ENCODE measurements at places on chromosomes 11 and 22.
A peak's percentile ranks its signal among the peaks of the same experiment; 100 is the strongest.

GRCh38 chr11:64969209-64969608 is 2.7 kb downstream of the MAJIN start:
- no peak for DNase-seq

GRCh38 chr22:27718186-27719035 is 83.1 kb downstream of the MN1 start:
- DNase-seq = no peak

- peak; percentile 89 for DNase-seq
These were observed 25.0 kb upstream of the TMPRSS5 start for GRCh38 chr11:113730887-113731726.

- DNase-seq = no peak
These were observed 4.7 kb downstream of the HYOU1 start for GRCh38 chr11:119052163-119052814.

- DNase-seq = no peak
These were observed 14.1 kb downstream of the AASDHPPT start for GRCh38 chr11:106091480-106092123.

DNA sequence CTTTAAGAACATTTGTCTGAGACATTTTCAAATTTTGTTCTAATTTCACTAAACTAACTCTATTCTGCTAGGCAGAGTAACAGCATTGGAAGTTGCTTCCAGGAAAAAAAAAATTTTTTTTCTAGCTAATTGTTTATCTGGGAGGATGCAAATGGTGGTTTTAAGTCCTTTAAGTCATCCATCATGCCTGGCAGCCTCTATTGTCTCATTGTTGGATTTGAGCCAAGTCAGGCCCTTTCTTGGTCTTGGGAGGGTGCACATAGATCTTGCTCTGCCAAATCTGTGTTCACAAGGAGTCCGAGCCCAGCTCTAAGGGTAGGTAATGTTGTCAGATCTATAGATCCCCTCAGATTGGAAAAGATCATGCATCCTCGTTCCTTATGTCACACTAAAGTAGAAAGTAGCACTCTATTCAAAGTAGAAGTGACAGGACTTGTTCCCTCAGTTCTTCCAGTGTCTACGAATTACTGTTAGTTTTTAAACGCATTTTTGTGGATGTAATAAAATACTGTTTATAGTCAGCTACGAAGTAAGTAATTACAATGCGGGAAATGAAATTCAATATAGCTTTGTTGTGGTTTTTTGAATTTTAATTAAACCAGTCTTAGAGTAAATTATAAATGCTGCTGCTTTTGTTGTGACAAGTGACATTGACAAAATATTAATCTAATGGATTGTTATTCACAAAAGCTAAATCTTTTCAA is 166.0 kb upstream of the RASSF10 start:
- peak; percentile 71 for DNase-seq

GRCh38 chr11:20671856-20672546 is 2.6 kb downstream of the NELL1 start:
- peak; percentile 55 for DNase-seq

- no peak for DNase-seq
These were observed 20.2 kb upstream of the CCND1 start for GRCh38 chr11:69620683-69621290.

DNA sequence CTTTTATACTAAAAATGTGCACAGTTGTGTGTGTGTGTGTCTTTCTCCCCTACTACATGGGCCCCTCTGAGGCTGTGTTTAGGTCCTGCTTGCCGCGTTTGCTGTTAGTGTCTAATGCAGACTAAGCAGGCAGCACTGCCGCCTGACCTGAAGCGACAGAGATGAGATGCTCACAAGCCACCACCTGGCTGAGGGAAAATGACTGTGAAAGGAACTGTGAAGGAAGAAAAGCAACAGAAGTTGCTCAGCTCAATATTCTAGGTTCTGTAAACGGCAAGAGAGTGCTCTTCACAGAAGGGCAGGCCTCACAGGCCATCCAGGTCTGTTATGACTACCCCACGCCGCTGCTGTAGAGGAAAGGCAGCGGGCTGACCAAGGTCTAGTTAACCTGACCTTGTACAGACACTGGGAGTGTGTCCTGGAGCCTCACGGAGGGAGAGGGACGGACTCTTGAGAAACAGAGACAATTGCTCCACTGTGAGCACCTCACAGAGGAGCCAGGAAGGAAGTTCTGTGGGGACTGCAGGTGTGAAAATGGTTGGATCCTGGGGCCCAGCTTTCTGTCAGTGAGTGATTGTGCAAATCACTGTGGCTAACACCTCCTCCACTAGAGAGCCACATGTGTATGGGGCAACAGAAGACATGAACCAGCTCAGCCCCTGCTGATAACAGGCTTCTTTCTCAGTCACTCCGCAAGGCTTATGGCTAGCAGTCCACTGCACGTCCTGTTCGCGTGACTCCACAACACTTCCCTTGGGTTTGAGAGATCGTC is 31.3 kb upstream of the YPEL1 start:
- DNase-seq = no peak

GRCh38 chr22:46580940-46581537 is 39.1 kb upstream of the GRAMD4 start:
- DNase-seq = no peak

DNA sequence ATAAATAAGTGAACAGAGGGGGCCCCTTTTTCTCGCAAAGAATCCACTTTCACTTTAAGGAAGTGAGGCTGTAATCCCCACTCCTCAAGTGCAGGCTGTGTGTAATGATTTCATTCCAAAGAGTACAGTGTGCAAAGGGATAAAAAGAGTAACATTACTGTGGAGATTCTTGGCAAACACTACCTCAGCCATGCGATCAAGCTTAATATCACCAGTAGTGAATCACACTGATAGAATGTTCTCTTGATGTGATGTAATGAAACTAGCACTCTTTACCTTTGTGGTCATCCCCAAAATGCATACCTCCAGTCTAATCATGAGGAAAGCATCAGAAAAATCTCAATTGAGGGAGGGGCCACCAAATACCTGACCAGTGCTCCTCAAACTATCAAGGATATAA is 246.1 kb upstream of the CHORDC1 start:
- DNase-seq = no peak

GRCh38 chr11:76795290-76795935 is 12.3 kb downstream of the TSKU start:
- DNase-seq = no peak

DNA sequence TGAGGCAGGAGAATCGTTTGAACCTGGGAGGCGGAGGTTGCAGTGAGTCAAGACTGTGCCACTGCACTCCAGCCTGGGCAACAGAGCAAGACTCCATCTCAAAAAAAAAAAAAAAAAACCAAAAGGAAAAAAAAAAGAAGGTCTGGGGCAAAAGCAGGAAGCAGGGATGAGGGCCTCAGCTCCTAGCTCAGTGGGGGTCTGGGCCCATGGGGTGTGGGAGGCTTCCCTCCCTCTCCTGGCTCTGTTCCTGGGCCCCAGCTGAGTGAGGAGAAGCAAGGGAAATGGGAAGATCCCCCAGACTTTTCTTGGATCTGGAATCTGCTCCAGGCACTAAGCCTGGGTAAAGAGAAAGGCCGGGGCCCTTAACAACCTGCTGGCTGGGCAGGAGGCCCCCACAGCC is 8.9 kb downstream of the CHRM1 start:
- DNase-seq = no peak

GRCh38 chr11:3037040-3037944 is 19.9 kb downstream of the CARS1 start:
- DNase-seq = peak; percentile 90

- DNase-seq = no peak
These were observed 15.1 kb upstream of the SLC3A2 start for GRCh38 chr11:62865635-62866034.

GRCh38 chr11:122348659-122349409 is 232.8 kb upstream of the BLID start:
- no peak for DNase-seq

DNA sequence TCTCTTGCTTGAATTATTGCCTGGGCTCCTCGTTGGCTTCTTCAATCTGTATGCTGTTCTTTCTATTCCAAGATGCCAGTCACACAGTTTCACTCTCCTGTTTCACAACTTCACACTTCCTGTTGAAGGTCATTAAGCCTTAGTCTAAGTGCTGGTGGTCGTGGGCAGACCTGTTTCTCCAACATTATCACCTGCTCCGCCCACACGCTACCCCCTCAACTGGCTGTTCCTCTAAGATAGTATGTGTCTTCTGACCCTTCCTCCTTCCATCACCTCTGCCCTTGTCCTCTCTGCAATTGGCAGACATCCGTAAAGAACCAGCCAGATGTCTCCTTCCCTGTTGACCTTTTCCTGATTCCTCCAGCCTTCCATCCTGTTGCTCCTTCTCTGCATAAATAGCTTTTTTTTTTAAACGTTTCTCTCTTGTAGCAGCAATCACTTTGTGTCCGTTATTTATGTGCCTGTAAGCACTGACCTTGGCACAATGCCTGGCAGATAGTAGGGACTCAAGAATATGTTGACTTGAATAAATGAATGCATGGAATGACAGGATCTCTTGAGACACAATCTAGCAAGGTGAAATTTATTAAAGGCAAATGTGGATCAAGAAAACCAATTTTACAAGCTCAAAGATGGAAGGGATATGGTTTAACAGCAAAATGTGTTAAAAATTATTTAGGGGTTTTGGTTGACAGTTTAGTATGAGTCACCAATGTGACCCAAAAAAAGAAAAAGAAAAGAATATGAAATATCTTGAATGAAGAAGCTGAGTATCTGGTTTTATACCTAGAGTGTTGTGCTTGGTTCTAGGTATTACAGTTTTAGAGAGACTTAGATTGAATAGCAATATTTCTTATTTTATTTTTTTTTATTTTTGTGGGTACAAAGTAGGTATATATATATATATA is 12.6 kb downstream of the DIXDC1 start:
- DNase-seq = no peak

DNA sequence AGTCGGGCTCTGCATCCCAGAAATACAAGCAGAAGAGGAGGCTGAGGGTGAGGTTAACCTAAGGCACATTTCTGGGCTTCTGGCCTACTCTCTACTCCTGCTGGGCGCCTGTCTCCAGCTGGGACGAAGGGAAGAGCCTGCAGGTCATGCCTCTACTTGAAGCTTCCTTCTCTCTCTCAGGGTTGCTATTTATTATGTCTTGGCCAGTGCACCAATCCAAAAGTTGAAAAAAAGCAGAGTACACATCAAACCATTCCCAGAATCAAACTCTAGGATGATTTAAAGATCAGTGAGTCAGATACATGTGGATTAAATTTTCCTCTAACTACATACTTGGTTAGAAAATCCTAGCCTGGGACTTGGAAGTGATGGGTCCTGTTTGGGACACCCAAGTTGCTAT is 60.2 kb upstream of the CDON start:
- no peak for DNase-seq

- no peak for DNase-seq
These were observed 12.7 kb downstream of the TP53AIP1 start for GRCh38 chr11:128929991-128930390.

GRCh38 chr11:101433151-101433550 is 150.7 kb downstream of the TRPC6 start:
- DNase-seq = no peak

DNA sequence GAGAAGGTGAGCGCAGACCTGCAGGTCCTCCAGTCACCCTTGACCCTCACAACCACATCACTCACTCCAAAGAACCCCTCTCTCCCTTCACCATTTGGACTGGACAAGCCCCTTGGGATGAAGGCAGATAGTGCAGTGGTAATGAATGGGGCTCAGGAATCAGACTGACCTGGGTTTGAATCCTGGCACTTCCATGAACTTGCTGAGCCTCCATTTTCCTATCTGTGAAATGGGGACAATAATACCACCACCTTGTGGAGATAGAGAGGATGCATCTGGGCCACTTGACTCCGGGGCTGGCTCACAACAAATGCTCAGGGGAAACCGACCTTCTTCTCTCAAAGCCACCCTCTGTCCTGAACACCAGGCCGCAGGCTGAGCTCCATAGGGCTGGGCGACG is 178.1 kb downstream of the ST3GAL4 start:
- DNase-seq = no peak

GRCh38 chr11:19829109-19829837 is 116.6 kb downstream of the NAV2 start:
- no peak for DNase-seq

DNA sequence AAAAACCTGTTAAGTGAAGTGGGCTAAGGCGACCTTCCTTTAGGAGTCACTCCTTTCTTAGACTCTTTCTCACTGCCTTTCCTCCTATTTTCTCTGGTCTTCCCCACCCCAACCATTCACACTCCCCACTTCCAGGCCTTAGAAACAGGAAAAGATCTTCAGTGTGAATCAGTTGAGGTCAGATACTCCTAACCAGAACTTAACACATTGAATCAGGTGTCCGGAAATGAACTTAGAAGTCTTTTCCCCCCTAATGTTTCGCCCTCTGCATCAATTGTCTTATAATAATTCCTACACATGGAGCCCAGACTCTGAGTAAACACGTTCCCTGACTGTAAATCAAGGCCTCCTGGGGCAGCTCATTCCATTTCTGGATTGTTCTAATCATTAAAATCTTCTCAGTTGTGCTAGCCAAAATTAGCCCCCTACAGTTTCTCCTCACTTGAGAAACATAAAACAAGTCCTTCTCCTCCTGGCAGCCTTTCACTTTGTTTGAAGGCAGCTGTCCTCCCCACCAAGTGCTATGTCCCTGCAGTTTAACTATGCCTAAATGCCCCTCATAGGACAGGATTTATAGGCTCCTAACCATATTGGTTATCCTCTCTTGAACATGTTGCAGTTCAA is 32.7 kb upstream of the USP47 start:
- no peak for DNase-seq

GRCh38 chr11:2099516-2100349 is 39.5 kb downstream of the IGF2 start:
- DNase-seq = no peak

- DNase-seq = no peak
These were observed 401.3 kb downstream of the LRRC4C start for GRCh38 chr11:41058138-41058537.

- no peak for DNase-seq
These were observed 35.8 kb downstream of the MTNR1B start for GRCh38 chr11:93005239-93005638.

DNA sequence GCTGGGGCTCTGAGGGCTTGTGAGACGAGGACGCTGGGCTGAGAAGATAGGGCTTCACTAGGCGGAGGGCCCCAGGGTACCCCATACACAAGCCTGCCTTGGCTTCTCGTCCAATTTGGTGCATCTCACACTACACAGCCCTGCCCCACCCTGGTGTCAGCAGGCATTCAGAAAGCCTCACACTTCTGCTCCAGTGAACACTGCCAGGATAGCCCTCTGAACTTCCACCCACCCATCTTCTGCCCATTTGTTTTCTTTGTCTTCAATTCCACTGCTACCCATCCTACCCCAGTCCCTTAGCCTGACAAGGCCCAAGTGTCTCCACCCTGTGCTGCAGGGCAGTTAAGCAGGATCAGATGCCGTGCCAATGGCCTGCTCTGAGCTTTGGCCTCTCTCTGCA is 1.9 kb upstream of the BUD13 start:
- no peak for DNase-seq

- DNase-seq = no peak
These were observed 8.6 kb upstream of the RBFOX2 start for GRCh38 chr22:36037102-36037758.
